Mesenchymal stem cell (in vitro differentiated cells and primary cell): ENCODE measurements at places on chromosomes 6 and 20.

GRCh38 chr20:14637441-14637840 lies 300.0 kb upstream of the FLRT3 start:
- no peaks in the 10 kb centered on the region for H3K4me1 ChIP-seq
- H3K27me3 ChIP-seq = no peaks in the 10 kb centered on the region
- no peak for DNase-seq
- H3K36me3 ChIP-seq = no peaks in the 10 kb centered on the region
- no peak overlapping the region for H3K27ac ChIP-seq

DNA sequence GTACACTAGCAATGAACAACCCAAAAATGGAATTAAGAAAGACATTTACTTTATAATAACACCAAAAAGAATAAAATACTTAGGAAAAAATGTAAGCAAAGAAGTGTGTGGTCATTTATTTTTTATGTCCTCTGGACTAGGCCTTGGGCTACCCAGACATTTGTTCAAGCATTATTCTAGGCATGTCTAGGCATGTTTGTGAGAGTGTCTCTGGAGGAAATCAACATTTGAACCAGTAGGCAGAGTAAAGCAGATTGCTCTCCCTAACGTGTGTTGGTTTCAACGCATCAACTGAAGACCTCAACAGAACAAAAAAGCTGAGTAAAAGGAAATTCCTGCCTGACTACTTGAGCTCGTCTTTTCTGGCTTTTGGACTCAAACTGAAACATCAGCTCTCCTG lies 84.5 kb downstream of the ANKEF1 start:
- H3K27ac ChIP-seq = no peak overlapping the region
- no peak for DNase-seq
- H3K36me3 ChIP-seq = no peaks in the 10 kb centered on the region

DNA sequence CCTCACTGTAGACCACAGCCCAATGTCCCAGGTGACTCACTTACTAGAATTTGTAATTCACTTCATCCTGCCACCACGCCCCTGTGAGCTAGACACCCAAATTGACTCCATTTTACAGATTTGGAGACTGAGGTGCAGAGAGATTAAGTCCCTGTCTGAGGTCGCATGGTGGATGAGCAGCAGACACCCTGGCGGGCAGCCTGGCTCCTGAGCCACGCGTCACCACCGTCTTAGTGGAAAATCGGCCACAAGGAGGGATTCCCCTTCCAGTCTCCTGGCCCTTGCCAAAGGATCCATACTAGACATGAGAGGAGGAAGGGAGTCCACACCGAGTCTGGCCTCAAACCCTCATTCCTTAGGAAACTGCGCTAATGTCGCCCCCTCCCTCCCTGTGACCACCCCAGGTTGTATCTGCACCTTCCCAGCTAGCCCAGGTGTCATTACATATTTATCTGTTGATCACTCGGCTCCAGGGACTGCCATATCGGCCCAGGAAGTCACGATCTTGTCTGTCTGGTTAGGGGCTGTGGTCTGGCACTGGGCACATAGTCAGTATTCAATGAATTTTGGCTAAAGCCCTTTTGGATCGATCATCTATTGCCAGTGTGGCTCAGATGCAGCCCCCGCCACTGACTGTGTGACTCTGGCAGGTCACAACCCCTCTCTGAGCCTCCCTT lies 25.7 kb upstream of the PTGIS start:
- no peak for DNase-seq
- H3K36me3 ChIP-seq = no peaks in the 10 kb centered on the region

- H3K4me3 ChIP-seq = peak overlapping the region; percentile 48
- H3K4me1 ChIP-seq = no peaks in the 10 kb centered on the region
- H3K27ac ChIP-seq = no peak overlapping the region
- peaks cover 29% of the 10 kb centered on the region for H3K27me3 ChIP-seq
- no peak for DNase-seq
- H3K36me3 ChIP-seq = no peaks in the 10 kb centered on the region
Measured at GRCh38 chr6:105194106-105194505, 14.3 kb upstream of the POPDC3 start.

- peak; percentile 63 for DNase-seq
- no peak overlapping the region for H3K27ac ChIP-seq
- no peaks in the 10 kb centered on the region for H3K4me1 ChIP-seq
- H3K4me3 ChIP-seq = no peak overlapping the region
- H3K27me3 ChIP-seq = no peaks in the 10 kb centered on the region
Measured at GRCh38 chr20:52536841-52537400, 345.3 kb upstream of the ZFP64 start.

GRCh38 chr6:109678240-109678639 lies 12.8 kb downstream of the AK9 start:
- no peak for DNase-seq
- no peaks in the 10 kb centered on the region for H3K27me3 ChIP-seq
- H3K4me3 ChIP-seq = no peak overlapping the region
- H3K36me3 ChIP-seq = no peaks in the 10 kb centered on the region
- H3K4me1 ChIP-seq = peaks cover 1% of the 10 kb centered on the region

- no peak overlapping the region for H3K27ac ChIP-seq
- H3K4me3 ChIP-seq = no peak overlapping the region
- H3K4me1 ChIP-seq = no peaks in the 10 kb centered on the region
- no peaks in the 10 kb centered on the region for H3K36me3 ChIP-seq
Measured at GRCh38 chr6:10981409-10981808, 62.7 kb downstream of the ELOVL2 start.

DNA sequence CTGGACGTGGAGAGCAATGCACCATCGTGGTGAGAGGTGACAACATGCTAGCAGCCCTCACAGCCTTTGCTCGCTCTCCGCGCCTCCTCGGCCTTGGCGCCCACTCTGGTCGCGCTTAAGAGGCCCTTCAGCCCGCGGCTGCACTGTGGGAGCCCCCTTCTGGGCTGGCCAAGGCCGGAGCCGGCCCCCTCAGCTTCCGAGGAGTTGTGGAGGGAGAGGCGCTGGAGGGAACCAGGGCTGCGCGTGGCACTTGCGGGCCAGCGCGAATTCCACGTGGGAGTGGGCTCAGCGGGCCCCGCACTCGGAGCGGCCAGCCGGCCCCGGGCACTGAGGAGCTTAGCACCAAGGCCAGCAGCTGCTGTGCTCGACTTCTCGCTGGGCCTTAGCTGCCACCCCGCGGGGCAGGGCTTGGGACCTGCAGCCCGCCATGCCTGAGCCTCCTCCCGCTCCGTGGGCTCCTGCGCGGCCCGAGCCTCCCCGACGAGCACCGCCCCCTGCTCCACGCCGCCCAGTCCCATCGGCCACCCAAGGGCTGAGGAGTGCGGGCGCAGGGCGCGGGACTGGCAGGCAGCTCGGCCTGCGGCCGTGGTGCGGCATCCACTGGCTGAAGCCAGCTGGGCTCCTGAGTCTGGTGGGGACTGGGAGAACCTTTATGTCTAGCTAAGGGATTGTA lies 3.8 kb downstream of the GPX6 start:
- H3K4me1 ChIP-seq = no peaks in the 10 kb centered on the region
- H3K4me3 ChIP-seq = no peak overlapping the region
- no peak for DNase-seq
- H3K27me3 ChIP-seq = peaks cover 3% of the 10 kb centered on the region
- H3K27ac ChIP-seq = no peak overlapping the region

DNA sequence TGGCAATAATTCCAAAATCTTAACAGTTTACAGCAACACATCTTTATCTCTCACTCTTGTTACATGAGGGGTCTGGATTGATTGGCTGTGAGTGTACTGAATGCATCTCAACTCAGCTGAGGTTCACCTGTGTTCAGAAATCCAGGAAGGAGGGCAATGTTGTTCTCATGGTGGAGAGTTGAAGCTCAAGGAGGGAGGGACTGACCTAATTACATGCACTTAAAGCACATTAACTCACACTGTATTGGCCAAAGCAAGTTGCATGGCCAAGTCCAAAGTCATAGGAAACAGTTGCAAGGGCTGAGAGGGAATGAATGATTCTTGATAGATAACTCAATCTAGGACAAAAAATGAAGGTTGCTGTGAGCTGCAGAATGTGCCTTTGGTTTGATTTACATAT lies 102.2 kb downstream of the DOK5 start:
- no peak overlapping the region for H3K27ac ChIP-seq
- DNase-seq = no peak

DNA sequence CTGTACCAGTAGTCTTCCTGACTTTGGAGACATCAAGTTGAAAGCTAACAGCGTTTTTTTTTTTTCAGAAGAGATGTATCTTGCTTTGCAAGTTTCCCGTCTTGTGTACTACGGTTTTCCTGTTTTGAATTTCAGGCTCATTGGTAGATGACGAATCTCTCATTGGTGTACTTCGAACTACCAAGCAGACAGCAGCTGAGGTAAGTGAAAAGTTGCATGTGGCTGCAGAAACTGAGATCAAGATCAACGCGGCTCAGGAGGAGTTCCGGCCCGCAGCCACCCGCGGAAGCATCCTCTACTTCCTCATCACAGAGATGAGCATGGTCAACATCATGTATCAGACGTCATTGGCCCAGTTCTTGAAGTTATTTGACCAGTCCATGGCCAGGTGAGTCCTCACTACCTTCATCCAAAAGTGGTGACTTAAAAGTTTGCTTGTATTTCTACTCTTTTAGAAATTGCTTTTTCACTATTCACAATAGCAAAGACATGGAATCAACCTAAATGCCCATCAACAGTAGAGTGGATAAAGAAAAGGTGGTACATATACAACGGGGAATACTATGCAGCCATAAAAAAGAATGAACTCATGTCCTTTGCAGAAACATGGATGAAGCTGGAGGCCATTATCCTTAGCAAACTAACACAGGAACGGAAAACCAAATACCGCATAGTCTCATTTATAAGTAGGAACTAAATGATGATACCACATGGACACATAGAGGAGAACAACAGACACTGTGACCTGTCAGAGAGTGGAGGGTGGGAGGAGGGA lies 110.6 kb upstream of the GLP1R start:
- no peak overlapping the region for H3K4me3 ChIP-seq
- H3K36me3 ChIP-seq = no peaks in the 10 kb centered on the region
- H3K4me1 ChIP-seq = no peaks in the 10 kb centered on the region
- H3K27me3 ChIP-seq = peaks cover 3% of the 10 kb centered on the region

DNA sequence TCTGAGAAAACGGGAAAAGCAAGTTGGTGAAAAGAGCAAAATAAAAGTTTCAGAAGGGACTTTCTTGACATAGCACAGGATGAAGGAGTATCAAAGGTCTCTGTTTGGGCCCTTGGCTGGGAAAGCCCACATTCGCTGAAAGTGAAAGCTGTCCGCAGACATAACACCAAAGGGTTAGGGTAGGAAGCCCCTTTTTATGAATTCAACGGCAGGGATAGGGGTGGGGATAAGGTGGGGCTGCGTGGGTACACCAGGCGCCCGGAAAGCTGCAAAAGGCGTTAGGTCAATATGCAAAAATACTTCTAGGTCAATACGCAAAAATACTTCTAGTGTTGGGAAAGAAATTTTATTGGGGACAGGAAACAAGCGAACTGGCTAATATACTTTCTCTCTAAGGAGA lies 135.1 kb downstream of the OR2B2 start:
- H3K27ac ChIP-seq = no peak overlapping the region
- no peak overlapping the region for H3K4me3 ChIP-seq
- peaks cover 14% of the 10 kb centered on the region for H3K27me3 ChIP-seq
- no peak for DNase-seq

GRCh38 chr6:99614430-99615186 lies 8.0 kb downstream of the PRDM13 start:
- H3K4me1 ChIP-seq = peaks cover 28% of the 10 kb centered on the region
- H3K36me3 ChIP-seq = no peaks in the 10 kb centered on the region
- no peak for DNase-seq
- no peak overlapping the region for H3K27ac ChIP-seq

GRCh38 chr20:48035961-48036731 lies 250.9 kb upstream of the SULF2 start:
- no peaks in the 10 kb centered on the region for H3K36me3 ChIP-seq
- no peak for DNase-seq
- H3K4me1 ChIP-seq = no peaks in the 10 kb centered on the region
- H3K27ac ChIP-seq = no peak overlapping the region

- H3K27me3 ChIP-seq = no peaks in the 10 kb centered on the region
- H3K27ac ChIP-seq = no peak overlapping the region
- DNase-seq = no peak
Measured at GRCh38 chr6:136658711-136659110, 108.5 kb upstream of the MAP7 start.

DNA sequence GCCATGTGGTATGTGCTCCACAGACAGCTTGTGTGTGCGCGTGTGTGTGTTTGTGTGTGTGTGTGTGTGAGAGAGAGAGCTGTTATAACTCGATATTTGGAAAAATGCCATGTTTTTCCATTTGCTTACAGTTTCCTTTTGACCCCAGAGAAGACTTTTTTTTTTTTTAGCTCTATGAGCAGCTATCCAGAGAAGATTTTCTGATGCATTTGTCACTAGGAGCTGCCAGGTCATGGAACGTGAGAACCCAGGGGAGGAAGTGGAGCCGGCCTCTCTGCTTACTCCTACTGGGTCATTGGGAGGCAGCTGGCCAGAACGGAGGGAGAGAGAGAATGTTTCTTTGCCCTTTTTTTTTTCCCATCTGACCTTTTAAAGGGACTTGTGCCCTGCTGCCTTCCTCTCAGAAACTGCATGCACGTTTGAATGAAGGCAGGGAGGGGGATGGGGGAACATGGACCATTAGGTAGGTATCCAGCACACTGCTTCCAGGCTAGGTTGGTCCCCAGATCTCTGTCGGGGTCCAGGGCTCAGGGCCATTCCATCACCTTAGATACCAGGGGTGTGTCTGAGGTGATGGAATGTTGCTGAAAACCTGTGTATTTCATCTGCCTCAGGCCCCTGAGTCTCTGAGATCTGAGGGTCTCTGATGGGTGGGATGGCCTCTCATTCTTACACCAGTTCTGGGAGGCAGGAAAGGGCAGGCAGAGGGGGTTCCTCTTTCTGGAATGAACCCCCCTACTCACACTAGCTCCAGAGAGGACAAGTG lies 11.2 kb upstream of the MRPS18A start:
- no peaks in the 10 kb centered on the region for H3K36me3 ChIP-seq
- no peaks in the 10 kb centered on the region for H3K27me3 ChIP-seq
- peaks cover 31% of the 10 kb centered on the region for H3K4me1 ChIP-seq
- H3K4me3 ChIP-seq = peak overlapping the region; percentile 23
- no peak overlapping the region for H3K27ac ChIP-seq
- peak; percentile 90 for DNase-seq

DNA sequence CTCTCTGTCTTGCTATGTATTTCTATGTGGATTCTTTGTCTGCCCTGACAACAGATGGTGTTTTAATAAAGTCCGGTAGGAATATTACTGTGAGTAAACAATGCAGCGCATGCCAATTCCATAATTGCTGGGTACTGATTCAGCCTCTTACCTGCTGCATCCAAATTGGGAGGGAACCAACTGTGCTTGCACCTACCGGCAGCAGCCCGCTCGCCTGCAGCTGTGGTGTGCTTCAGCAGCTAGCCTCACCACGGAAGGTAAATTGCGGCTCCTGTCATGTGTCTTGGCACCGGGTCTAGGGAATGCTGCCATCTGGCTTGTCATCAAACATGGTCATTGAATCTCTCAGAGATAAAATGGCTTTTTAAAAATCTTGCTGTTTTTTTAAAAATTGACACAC lies 704.8 kb upstream of the SLC35B3 start:
- no peak overlapping the region for H3K4me3 ChIP-seq
- H3K27ac ChIP-seq = no peak overlapping the region
- no peak for DNase-seq
- no peaks in the 10 kb centered on the region for H3K27me3 ChIP-seq
- no peaks in the 10 kb centered on the region for H3K36me3 ChIP-seq
- H3K4me1 ChIP-seq = no peaks in the 10 kb centered on the region
